Smooth muscle cell of trachea (primary cell): ENCODE measurements at places on chromosomes 5 and 9. TPM values are rescaled to one million over a fixed set of nuclear protein-coding genes. Genes with fewer than 3 reads are reported as not detected.

Gene CAPSL
- total RNA-seq = not detected in 2 replicates

Gene CYLC2
- total RNA-seq = not detected in 2 replicates

Gene PCDHGA4
- total RNA-seq = 8.9 and 11.1 TPM in 2 replicates

Gene CRHBP
- total RNA-seq = under 0.01 and 3.5 TPM in 2 replicates

Gene IGFBPL1
- total RNA-seq = not detected in 2 replicates

Gene TMEM252
- not detected in 2 replicates for total RNA-seq

Gene GLRA1
- total RNA-seq = not detected in 2 replicates
